Mucosa of gallbladder (tissue), 1 donor: ENCODE measurements at places on chromosomes 4 and X. TPM values are rescaled to one million over a fixed set of nuclear protein-coding genes. Genes with fewer than 3 reads are reported as not detected.

GRCh38 chrX:13923289-13923688 lies 106.4 kb upstream of the GPM6B start:
- no peak for DNase-seq

GRCh38 chrX:11648705-11649519 lies 16.8 kb downstream of the ARHGAP6 start:
- no peak for DNase-seq

The SPANXB1 gene
- not detected for total RNA-seq

DNA sequence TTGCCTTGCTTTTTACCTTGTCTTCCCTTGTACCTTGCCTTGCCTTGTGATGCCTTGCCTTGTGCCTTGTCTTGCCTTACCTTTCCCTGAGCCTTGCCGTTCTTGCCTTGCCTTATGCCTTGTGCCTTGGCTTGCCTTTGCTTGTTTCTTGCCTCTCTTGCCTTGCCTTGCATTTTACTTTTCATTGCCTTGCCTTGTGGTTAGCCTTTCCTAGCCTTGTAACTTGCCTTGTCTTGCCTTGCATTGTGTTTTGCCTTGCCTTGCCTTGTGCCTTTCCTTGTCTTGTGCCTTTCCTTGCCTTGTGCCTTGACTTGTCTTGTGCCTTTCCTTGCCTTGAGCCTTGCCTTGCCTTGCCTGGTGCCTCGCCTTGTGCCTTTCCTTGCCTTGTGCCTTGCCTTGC lies 84.6 kb downstream of the TAB3 start:
- no peak for DNase-seq

GRCh38 chr4:107449611-107450369 lies 270.2 kb downstream of the PAPSS1 start:
- DNase-seq = no peak

- no peak for DNase-seq
Observed at GRCh38 chrX:23749129-23749528, 6.1 kb upstream of the ACOT9 start.

- DNase-seq = no peak
Observed at GRCh38 chr4:95217197-95217596, 331.6 kb downstream of the UNC5C start.

The SMPX gene
- total RNA-seq = 1.5 TPM

- DNase-seq = no peak
Observed at GRCh38 chrX:114015966-114016365, 567.9 kb upstream of the HTR2C start.

GRCh38 chrX:39809331-39809730 lies 288.4 kb downstream of the BCOR start:
- DNase-seq = no peak

- no peak for DNase-seq
Observed at GRCh38 chr4:28075401-28075956, 1214.8 kb downstream of the STIM2 start.

DNA sequence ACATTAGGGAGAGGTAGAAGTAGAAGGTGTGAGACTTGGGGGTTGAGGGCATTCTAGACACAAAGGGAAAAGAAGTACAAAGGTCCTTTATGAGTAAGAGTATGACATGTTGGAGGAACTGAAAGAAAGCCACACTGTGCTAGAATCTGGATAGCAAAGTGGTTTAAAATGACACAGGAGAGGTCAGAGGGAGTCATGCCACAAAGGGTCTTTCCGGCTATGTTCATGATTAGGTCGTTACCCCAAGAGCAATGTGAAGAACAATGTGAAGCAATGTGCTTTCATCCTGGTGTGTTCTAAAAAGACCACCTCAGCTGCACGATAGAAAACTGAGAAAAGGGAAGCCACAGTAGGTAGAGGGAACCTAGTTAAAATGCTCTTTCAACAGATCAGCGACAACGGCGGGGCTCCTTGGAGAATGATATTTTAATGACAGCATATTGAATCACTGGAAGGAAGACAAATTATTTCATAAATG lies 29.2 kb downstream of the SMIM14 start:
- DNase-seq = no peak

DNA sequence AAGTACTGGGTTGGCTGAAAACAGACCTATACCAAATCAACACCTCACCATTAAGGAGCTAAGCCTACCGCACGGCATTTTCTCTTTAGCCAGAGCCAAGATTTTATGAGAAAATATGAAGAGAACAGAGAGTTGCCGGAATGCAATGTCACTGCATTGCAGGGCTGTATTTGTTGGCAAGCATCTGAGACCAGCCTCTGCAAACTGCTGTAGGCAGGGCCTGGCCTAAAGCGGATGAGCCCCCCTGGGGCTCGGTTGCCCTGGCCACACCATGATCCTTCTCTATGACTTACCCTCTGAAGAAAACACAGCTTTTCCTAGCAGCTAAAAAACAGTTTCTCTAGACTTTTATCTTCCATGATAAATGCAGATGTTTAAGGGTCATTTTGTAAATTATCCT lies 120.5 kb upstream of the SORBS2 start:
- DNase-seq = no peak

DNA sequence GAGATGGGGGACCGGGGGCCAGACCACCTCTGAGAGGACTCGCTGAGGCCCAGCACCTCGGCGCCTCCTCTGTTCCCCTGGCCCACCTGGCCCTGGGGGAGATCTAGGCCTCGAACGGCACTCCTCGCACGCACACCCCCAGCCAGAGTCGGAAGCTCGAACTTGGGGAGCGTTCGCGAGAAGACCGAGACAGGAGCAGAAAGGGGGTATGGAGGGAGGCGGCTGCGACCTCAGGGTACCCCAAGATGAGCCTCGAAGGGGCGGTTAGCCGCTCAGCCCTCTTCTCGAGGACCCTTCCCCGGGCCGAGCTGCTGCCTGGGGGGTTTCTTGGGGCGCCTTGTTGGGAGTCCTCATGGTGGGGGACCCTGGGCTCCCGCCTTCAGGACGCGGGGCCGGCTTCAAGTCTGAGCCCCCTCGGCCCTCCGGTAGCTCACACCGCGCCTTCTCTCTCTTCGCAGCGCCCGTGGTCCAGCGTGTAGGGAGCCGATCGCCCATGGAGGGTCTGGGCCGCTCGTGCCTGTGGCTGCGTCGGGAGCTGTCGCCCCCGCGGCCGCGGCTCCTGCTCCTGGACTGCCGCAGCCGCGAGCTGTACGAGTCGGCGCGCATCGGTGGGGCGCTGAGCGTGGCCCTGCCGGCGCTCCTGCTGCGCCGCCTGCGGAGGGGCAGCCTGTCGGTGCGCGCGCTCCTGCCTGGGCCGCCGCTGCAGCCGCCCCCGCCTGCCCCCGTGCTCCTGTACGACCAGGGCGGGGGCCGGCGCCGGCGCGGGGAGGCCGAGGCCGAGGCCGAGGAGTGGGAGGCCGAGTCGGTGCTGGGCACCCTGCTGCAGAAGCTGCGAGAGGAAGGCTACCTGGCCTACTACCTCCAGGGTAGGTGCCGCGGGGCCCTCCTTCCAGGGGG lies 706 bp downstream of the DUSP9 start:
- no peak for DNase-seq

DNA sequence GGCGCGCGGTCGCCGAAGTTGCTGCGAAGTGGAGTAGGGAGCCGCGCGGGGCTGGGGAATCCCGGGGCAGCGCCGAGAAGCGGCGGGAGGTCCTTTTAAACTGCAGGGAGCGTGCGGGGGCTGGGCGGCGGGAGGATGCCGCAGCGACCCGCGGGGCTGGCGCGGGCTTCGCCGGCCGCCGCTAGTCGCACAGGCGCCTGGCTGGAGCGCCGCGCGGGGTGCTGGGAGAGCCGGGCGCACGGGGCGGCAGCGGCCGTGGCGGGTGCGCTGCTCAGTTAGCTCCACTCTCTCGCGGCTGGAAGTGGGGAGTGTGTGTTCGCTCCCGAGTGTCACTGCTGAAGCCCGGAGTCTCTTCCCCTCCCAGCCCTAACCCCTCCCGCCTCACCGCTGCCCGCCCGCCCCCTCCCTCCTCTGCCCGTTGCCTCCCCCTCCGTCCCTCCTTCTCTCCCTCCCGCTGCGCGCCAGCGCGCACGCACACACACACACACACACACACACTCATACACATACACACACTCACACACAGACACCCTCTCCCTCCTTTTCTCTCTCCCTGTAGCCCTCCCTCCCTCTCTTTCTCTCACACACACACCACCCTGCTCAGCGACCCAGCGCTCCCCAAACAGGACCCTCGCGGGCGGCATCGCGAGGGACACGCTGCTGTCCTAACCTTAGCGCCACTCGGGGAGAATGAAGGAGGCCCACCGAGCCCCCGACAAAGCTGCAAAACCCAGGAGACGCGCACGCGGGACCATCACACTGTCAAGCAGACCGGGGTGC lies at the start of gene NDNF:
Gene NDNF, minus strand, starts transcription at position 312 of the 780 bp plus-strand sequence. CDS start 26,698 bp downstream, outside the sequence.
- DNase-seq = peak; percentile 75

DNA sequence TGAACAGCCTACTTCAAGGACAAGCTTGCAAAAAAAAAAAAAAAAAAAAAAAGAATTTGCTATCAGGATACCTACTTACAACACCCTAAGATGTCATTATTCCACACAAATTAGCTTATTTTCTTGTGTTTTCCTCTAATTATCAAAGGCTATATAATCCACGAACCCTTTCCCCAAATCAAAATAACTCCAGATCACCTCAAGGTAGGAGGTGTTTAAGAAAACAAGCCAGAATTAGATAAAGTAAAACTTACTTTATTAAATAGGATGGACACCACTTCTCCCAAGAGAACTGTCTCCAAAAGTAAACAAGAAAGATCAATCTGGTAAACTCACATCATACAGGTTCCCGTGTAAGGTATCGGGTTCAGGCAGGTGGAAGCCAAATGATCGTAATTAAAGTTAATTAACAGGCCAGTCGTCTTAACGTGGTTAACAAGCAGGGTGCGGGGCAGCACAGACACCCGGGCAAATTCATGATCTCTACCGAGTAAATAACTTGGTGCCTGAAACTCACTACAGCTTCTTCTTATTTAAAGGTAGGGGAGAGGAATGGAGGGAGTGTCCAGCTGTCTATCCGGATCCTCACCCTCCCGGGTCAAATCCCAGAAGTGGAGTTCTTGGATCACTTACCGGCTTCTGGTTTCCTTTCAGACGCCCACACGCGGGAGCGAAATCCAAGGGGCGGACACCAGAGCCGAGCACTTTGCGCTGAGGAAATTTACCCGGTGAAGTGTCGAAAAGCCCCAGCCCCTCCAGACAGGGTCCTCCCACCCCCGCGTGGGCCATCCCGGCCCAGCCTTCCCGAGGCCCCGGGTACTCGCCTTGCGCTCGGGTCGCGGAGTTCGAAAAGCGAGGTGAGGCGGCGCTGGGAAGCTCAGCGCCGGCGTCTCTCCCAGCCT lies 708 bp downstream of the ARAP2 start:
- DNase-seq = peak; percentile 28

DNA sequence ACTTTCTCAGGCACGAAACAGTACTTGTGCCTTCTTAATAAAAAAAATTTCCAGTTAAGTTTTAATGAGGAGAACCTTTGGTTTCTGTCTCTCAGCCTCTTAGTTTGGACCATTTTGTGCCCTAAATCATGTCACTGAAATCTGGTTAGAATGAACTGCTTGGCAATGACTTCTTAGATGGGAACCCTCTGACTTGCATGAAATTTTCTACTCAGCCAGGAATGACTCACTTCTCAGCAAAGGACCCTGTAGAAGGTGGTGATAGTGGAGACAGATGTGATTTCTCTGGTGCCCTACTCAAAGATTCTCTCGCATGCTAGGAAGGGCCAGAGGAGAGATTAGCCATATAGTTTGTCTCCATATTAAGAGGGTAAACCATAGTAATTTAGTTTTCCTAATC lies 50.5 kb downstream of the RASL11B start:
- no peak for DNase-seq

DNA sequence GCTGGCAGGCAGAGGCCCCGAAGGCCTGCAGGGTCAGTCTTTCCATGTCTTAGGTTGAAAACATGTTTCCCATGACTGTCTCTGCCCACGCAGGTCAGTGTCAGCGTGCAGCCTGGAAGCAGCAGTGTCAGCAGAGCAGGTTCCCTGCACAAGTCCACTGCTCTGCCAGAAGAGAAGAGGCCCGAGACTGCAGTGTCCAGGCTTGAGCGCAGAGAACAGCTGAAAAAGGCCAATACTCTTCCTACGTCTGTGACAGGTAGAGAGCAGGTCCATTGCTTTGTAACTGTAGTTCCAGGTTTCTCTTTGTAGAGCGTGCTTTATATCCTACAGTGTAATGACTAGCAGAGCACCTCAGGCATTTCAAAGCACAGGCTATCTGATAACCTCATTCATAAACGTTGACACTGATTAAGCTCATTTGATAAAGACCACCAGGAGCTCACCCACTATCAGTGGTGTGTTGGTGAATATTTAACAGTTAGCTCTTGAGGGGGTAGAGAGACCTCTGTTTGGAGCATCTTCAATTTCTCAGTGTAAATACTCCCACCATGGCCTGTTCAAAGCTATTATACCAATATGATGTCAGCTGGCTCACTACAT lies 63.2 kb downstream of the AASDH start:
- no peak for DNase-seq

The CHRDL1 gene
- 8.1 TPM for total RNA-seq

GRCh38 chr4:6033381-6033780 lies 15.2 kb upstream of the C4orf50 start:
- no peak for DNase-seq

DNA sequence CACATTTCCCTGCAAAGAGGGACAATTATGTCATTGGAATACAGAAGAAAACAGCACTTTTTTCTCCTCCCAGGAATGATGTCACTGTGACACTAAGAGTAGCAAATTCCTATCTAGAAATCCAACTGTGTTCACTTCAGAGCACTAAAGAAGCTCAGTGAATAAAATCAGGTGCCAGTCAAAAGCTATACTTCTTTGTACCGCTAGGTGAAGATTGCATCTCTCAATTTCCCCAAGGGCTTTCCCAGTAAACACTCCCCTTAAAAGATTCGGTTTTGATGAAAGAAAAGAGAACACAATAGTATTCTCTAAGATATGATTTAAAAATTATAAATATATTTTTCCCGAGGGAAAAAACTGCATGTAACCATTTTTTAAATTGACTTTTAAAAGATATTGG lies 104.7 kb upstream of the MID1 start:
- no peak for DNase-seq

DNA sequence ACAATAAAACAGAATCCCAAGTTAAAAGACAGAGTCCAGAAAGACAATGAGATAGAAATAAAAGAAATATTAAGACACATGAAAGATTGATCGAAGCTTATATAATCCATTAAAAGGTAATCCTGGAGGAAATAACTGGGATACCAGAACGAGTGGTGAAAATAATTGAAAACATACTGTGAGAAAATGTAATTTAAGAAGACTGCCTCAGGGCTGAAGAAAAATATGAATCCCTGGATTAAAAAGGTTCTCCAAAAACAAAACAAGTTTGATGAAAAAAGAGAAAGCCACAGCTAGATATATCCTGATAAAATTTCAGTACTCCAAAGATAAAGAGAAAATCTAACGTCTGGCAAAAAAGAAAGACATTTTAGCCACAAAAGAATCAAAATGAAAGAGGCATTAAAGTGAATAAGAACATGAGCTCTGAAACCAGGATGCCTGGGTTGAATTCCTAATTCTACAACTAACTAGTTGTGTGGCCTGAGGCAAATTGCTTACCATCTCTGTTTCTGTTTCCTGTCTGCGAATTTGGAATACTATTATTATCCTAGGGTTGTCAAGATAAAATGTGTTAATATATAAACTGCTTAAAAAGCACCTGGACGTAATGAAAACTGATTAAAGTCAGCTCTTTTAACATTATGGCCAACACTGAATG lies 5.5 kb downstream of the DDX60L start:
- DNase-seq = no peak

The CDX4 gene
- total RNA-seq = not detected

The F8A1 gene
- total RNA-seq = 31.7 TPM

The RAI2 gene
- 45.7 TPM for total RNA-seq

GRCh38 chrX:148047200-148047599 lies 66.1 kb downstream of the FMR1NB start:
- DNase-seq = no peak
